ENCODE measurements at places on chromosomes 6 and 20. TPM values are rescaled to one million over a fixed set of nuclear protein-coding genes. Genes with fewer than 3 reads are reported as not detected.
A peak's percentile ranks its signal among the peaks of the same experiment; 100 is the strongest.

GRCh38 chr6:117469791-117470190, 12.7 kb upstream of the DCBLD1 start:
- DNase-seq = no peak

DNA sequence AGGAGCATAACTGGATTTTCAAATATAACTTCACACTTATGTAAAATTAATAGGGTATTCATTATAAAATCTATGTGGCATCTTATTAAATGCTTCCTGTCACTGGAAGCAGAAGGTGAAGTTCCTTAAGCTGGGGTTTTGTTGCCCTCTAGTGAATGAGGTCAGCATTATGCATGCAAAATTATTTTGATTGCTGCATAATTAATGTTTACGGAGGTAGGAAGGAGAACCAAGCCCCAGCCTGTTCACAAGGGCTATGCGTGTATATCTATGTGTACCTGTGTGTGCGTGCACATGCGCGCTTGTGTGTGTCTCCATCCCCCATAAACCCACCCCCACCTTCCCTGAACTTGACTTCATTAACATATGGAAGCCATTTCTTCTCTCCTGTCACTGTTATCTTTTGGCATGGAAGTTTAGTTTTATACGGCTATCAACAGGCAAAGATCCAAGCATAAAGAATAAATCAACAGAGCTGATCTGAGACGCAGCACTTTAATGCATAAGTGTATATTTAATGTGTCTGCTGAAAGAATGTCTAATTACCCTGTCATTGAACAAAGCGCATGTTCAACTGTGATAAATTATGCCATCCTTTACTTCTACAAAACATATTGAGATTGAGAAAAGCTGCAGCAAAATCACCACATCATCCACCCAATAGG, 90.2 kb upstream of the CDH4 start:
- peak; percentile 18 for DNase-seq

GRCh38 chr6:142334294-142334693, 32.5 kb downstream of the ADGRG6 start:
- DNase-seq = no peak

GRCh38 chr20:33659341-33660034, 2.6 kb upstream of the C20orf144 start:
- DNase-seq = no peak

TNXB gene
- 0.28 TPM for total RNA-seq

- no peak for DNase-seq
These were observed 33.9 kb downstream of the CHRNA4 start for GRCh38 chr20:63327231-63327745.
